ENCODE measurements at places on chromosomes 6 and 20.

DNA sequence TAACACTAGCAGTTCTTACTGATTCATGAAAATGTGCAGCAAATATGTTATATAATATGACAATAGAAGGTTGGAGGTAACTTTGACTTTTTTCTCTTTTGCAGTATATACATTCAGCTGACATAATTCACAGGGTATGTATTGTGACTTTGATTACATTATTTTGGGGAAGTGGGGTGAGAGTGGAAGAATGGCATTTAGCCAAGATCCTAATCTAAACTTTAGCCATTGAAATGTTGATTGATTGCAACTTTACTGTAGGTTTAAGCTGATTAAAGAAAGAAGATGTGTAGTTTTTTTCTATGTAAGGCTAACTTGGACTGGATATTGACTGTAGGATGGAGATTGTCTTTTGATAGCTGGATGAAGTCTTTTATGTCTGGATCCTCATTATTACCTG is 46.0 kb downstream of the MAPK14 start:
- peak; percentile 25 for DNase-seq

- DNase-seq: no peak
Observed at GRCh38 chr6:147861696-147862095, 353.2 kb downstream of the SAMD5 start.

DNA sequence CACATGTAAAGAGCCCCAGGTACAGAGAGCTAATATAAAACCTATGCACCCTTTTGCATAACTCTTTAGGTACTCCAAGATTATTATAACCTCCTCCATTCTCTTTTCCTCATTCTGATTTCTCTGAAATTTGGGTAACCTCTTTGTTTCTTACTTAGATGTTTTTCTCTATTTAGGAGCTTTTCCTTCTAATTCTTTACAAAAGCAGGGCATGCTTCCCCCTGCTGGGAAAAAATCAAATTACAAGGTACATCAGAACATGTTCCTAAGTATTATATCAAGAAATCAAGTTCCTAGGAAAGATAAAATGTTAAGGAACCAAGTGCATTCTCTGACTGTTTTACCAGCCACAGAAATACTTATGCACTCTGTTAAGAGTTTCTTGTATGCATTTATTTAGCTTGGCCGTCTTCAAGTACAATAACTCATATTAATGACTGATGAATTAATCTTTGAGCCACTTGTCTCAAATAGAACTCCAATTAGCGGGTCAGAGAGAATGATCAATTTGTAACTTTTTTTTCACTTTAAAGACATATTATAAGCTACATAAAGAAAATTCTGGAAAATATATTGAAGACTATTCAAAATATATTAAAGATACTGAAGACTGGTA is 2.1 kb downstream of the KHDRBS2 start:
- peak; percentile 16 for DNase-seq

DNA sequence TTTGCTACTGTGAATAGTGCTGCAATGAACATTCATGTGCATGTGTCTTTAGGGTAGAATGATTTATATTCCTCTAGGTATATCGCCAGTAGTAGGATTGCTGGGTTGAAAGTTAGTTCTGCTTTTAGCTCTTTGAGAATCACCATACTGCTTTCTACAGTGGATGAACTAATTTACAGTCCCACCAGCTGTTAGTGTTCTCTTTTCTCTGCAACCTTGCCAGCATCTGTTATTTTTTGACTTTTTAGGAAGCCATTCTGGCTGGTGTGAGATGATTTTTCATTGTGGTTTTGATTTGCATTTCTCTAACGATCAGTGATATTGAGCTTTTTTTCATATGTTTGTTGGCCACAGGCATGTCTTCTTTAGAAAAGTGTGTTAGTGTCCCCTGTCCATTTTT is 40.0 kb downstream of the PLG start:
- DNase-seq: no peak

- DNase-seq: no peak
Observed at GRCh38 chr6:14055541-14055940, 62.0 kb upstream of the CD83 start.

DNA sequence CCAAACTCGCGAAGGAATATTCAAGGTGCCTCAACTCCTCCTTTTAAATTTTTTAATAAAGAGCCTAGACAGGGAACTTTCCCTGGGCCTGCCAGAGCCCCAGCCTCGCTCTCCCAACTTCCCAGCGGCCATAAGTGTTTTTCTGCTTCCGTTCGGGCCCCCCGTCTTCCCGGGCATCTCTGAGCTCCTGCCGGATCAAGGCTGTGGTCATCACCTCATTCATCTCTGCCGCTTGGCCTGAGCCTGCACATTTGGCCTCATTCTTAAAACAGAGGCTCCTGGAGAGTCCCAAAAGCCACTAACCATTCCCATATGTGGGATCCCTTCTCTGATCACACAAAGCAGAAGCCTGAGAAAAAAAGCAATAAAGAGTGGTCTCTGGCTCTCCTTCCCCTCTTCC is 969.1 kb upstream of the DEFB115 start:
- no peak for DNase-seq

GRCh38 chr20:3595541-3595940 is 67.7 kb downstream of the GFRA4 start:
- DNase-seq: no peak

- DNase-seq: no peak
Observed at GRCh38 chr6:121482004-121482693, 46.7 kb downstream of the GJA1 start.

DNA sequence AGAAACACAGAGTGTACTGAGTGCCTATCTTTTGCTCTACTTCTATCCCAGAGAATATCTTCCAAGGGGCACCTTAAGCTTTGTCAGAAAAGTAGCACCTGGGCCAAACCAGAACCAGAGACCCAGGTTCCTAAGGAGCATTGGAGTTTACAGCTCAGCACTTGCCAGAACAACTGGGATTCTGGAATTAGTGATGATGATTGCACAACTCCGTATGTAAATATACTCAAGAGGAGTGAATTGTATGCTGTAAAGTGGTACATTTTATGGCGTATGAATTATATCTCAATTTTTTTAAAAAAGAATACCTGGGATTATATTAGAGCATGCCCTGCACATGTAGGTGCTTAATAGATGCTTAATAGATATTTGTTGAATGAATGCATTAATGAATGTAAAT is 36.2 kb upstream of the EPB41L1 start:
- no peak for DNase-seq

- DNase-seq: no peak
Observed at GRCh38 chr6:149884215-149884614, 13.7 kb downstream of the RAET1E start.

GRCh38 chr20:18657575-18657974 is 69.7 kb downstream of the DTD1 start:
- DNase-seq: no peak

DNA sequence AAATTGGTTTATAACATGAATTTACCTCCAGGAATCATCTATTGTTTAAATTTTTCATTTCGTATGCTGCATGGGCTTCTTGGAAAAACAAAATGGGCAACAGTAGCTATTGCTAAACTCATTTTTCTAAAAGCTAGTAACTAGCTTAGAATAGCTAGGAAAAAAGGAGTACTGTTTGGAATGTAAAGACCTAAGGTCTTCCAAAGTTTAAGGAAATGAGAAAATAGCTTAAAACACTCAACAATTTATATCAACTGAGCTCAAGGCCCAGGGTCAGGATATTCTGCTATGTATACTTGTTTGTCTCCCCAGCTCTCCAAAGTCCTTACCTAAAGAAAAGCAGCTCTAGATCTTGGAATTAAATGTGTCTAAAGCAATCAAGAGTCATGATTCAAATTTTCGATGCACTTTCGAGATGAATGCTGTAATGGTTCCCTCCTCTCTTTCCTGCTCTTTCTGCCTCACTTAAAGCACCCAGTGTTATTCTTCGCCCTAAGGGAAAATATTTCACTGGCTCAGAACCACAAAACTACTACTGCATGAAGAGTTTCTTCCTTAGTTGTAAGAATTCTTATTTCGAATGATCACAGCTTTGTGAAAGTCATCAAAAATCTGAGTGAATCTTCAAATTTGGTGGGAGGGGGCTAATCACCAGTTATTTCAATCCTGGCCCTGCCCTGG is 41.6 kb downstream of the LYRM4 start:
- DNase-seq: no peak

DNA sequence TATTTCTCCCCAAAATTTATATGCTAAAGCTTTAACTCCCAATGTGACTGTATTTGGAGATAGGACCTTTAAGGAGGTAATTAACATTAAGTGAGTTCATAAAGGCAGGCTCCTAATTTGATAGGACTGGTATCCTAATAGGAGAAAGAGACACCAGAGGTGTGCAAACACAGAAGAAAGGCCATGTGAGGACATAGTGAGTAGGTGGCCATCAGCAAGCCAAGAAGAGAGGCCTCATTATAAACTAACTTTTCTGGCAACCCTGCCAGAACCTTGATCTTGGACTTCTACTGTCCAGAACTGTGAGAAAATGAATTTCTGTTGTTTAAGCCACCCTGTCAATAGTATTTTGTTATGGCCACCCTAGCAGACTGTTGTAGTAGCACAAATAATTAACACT is 177.9 kb upstream of the FUT9 start:
- no peak for DNase-seq

DNA sequence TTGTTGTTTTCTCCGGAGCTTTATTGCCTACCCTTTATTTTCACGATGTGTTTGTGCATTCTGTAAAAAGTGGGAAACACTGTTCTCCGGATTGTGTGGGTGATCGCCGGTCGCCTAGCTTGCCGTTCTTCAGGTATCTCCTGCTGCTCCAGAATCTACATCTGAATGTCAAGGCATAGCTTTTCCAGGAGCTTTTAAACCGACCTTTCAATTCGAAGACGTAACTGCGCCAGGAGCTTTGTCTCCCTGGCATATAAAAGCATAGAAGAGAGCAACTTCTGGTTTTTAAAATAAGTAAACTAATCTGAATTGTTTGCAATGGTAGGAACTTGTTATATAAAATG is 96.0 kb downstream of the HFE start:
- no peak for DNase-seq

DNA sequence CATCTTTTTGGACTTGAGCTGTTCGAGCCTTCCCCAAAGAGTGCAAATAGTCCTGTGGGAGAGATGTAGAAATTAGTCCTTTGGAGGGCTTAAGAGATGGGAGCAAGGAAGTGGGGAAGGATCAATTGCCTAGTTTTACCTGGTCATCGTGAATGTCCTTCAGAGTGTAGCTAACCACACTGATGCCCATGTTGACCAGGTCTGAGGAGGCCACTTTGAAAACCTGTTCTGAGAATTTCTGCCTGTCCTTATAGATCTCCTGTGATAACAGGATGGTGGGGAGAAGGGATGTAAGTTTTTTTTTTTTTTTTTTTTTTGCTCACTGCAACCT is 2.0 kb downstream of the FLOT1 start:
- no peak for DNase-seq

GRCh38 chr6:137646484-137646883 is 152.3 kb upstream of the OLIG3 start:
- DNase-seq: no peak

DNA sequence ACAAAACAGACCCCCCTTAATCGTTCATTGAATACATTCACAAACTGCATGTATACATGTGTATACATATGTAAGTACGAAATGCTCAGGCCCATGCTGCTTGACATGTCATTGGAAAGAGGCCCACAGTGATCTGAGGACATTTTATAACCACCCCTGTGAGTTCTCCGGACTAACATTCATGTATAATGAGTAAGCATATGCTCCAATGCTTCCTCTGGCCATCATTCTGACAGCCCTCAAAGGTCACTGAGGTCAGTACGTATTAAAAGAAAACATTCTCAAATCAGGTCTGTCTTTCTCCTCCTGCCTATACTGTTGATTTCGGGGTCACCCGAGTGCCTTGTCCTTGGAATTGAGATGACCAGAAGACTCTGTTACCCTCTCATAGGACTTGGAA is 54.9 kb downstream of the TENT5A start:
- no peak for DNase-seq

- no peak for DNase-seq
Observed at GRCh38 chr6:34025112-34025807, 120.6 kb downstream of the GRM4 start.

- no peak for DNase-seq
Observed at GRCh38 chr6:149319422-149319821, 1.9 kb downstream of the TAB2 start.

DNA sequence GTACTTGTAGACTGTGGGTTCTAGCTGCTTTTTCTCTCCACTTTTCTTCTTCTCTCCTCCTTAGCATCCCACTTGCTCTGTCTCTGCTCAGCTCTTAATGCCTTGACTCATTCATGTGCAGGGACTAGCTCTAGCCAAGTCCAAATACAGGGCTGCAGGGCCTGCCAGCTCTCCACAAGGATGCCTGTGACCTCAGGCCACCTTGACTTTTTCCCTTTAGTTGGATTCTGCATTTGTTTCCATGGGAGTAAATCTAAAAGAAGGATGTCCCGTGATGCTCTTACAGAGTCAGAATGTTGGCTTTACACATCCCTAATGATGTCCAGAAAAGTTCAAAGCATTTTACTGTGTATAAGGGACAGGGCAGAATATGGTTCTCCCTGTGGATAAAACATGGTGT is 101.8 kb upstream of the PREP start:
- no peak for DNase-seq

DNA sequence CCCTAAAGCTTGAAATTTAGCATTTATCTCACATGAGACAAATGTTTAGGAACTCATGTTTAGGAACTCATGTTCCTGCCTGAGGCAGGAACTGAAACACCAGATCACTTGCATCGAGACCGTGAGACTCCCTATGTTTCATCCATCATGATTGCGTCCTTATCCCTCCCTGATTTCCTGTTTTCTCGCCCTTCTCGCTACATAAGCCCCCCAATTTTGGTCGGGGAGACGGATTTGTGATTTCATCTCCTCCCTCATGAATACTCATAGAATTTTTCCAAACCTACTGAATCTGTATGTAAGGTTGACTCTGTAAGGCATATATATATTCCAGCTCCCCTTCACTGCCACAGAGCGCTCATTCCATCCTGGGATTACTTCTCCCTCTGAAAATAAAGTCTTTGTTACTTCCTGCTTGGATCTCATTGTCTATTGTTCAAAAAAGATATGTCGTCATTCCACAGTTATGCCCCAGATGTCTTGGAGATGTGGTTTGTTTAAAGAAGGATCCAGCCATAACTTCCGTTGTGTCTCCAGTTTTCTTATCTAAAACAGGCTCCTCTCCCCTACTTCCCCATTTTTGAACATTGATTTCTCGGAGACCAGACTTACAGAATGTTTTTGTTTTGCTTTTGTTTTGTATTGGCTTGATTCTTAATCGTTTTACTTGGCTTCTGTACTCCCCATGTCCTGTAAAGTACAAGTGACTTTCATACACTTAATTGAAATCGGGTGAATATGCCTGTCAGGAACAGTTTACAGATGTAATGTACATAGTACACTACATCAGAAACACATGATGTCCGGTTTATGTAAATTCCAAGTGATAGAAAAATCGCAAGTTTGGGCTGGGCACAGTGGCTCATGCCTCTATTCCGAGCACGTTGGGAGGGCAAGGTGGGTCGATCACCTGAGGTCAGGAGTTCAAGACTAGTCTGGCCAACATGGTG is 118.7 kb downstream of the HFE start:
- DNase-seq: peak; percentile 62

DNA sequence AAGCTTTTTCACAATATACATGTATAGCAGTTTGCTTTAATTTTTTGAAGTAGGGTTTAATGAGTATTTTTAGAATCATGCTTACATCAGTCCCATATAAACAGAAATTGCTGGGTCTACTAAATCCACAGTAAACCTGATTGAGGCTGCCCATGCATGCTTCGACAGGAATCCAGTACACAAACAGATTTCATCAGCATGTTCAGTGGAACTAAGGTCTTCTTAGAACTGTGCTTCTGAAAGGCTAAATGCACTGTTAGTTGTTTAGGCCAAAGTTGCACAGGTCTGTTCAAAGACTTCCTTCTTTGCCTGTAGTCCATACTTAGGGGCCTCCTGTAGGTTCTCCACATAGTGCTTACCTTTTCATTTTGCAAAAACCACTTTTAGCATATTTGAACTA is 42.5 kb upstream of the THBS2 start:
- no peak for DNase-seq
